ENCODE measurements at places on chromosomes 12 and 14.

DNA sequence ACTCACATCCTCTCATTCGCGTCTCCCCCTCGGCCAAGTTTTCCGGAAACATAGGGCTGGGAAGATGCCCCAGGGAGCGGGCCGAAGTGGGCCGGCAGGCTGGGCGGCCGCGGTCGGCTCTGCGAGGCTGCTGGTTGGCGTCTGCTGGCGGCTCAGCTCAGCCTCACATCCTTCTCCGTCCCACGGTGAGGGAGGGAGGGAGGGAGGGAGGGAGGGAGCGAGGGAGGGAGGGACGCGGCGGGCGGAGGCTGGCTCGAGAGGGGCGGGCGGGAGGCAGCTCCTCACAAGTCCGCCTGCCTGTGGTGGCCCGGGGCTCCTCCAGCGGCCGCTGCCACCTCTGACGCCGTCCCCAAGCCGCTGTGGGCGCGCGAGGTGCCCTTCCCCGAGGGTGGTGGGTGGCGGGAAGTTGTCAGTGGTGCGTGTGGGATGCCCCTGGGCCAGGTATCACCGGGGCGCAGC lies 93.8 kb downstream of the RFLNA start:
- DNase-seq = peak; percentile 33

GRCh38 chr12:67202011-67202677 lies 67.0 kb upstream of the CAND1 start:
- DNase-seq = no peak

- no peak for DNase-seq
These were observed 10.3 kb upstream of the LRP1-AS start for GRCh38 chr12:57157588-57158173.

DNA sequence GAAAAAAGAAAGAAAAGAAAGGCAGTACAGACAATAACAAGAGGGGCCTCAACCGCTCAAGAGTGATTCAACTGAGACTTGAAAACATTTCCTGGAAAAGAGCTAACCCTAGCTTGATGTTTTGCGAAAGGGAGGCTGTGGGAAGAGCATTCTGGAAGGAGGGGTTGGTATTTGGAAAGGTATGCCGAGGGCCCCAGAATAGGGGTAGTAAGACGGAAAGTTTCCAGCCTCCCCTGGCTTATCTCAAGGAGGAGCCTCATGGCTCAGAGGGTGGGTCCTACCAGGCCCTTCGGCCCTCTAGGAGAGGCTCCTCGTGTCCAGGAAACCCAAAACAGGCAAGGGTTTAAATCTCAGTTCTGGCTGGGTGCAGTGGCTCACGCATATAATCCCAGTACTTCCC lies 8.4 kb downstream of the RNU4-2 start:
- DNase-seq = no peak

DNA sequence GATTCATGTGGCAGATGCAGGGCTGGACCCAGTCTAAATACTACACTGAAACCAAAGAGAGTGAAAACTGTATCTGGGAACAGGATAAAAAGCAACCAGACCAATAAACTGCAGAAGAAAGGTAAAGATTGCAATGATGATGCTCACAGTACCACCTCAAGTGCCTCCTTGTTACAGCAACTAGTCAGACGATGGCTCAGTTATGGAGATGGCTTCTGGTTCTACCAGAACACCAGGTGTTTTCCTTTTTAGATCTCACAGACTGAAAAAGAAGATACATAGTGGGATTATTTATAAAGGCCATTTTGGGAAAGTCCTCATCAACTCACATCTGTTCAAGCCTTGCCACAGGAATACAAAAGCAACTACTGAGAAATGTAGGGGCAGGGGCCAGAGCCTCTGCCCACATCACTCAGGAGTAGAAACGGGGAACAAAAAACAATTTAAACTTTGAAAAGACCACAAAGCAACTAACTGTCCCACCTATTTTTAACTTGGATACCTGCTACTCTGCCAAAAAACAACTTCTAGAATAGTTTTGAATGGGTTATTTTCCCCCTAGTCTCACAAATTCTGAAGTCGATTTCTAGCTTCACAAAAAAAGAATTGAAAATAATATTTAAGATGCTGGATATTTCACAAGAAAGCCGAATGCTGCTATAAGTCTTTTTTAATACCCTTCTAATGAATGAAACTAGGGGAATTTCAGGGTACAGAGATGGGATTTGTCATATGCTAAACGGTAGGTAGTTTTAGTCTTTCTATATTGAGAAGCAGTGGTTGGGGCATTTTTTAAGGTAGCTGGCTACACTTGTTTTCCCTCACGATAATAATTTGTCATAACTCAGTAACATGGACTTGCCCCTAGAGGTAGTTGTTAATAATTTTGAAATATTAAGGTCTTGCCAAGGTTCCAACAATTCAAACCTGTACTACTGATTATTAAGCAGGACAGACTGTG lies 197.2 kb upstream of the TMPO start:
- no peak for DNase-seq

GRCh38 chr12:113246478-113247122 lies 25.3 kb downstream of the TPCN1 start:
- no peak for DNase-seq

DNA sequence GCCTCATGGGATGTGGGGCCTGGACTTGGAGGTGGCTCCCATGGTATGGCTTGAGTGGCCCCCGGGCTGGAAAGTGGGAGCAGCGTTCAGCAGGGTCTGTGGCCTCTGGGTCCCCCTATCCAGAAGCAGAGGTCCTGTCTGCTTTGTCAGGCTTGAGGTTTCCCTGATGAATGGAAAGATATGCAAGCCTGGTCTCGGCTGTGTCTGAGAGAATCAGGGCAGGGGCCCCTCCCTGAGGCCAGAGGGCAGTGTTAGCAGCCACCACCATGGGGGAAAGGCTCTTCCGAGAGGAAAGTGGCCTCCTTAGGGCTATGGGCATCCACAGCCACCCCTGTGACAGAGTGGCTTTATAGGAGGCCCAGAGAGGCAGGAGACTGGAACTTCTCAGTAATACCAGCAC lies 128.2 kb downstream of the VRK1 start:
- no peak for DNase-seq

GRCh38 chr14:95355422-95355821 lies 35.7 kb upstream of the CLMN start:
- no peak for DNase-seq

DNA sequence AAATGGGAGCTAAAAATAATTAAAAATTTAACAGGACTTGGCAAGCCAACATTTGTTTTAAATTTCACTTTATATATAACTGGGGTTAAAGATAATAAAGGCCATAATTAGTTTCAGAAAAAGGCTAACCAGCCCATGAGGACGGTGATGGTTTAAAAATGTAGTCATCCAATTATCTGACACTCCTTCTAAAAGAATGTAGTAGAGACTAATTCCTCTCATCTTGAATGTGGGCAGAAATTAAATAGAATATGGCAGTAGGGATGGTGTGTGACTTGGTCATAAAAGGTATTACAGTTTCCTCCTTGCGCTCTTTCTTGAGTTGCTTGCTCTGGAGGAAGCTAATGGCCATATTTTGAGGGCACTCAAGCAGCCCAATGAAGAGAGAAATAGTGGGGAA lies 49.1 kb upstream of the PTPRB start:
- DNase-seq = no peak

DNA sequence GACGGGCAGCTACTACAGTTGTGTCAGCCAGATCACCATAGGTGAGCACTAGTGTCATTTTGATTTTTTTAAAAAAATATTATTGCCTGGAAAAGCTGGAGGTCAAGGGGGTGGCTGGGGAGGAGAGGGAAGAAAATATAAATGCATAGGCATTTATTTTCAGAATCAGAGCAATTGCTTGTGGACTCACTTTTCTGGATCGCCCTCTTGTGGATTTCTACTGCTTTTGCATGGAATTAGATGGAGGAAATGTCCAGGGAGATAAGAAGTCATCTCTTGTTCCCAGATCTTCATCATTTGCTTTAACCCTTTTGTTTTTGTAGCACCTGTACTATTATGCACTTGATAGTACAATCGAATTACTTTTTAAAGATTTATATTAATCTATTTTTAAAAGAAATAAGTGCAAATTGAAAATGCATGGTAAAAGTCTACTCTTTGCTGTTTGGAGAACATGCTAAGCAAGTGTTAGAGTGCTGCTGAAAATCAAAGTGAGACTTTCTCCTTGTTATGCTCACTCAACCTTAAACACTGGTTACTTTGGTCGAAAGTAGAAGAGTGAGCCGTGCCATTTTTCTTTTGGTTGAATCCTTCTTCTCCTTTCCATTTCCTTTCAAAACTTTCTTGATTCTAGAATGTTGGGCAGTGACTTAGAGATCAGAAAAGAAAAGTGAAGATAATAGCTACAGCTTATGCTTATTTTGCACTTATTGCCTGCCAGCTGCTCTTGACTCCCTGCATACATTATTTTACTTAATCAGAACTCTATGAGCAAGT lies 60.6 kb upstream of the ANO4 start:
- no peak for DNase-seq

GRCh38 chr12:53709671-53710070 lies 17.6 kb downstream of the CALCOCO1 start:
- DNase-seq = no peak

DNA sequence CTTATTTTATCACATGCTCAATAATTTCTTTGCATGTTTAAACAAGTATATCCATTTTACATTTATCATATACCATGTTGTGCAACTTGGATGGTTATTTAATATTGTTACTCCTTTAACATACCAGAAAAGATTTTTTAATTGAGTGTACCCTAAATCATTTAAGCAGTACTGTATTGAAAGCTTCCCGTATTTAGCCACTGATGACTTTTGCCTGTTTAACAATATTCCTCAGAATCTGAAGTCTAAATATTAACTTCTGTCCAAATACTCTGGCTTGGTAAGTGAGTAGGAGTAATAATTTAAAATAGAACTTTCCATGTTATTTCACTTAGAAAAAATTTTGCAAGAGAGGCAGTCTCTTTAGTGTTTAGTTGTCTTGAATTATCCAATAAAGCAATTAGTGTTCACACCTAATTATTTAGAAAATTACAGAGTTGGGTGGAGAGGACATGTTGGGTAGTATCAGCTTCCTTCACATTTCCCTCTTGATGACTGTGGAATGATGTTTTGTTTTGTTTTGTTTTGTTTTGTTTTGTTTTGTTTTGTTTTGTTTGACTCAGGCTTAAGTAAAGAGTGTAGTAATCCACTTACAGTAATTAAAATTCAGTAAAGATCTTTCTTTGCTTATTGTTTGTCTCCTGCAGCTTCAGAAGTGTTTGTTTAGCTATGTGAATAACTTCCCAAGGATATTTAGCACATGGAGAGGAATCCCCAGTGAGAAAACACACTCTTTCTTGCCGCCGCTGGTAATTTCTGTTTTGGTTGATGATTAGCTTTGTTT lies 59.5 kb downstream of the DAAM1 start:
- no peak for DNase-seq

GRCh38 chr14:22483863-22484593 lies 105.0 kb downstream of the DAD1 start:
- no peak for DNase-seq

DNA sequence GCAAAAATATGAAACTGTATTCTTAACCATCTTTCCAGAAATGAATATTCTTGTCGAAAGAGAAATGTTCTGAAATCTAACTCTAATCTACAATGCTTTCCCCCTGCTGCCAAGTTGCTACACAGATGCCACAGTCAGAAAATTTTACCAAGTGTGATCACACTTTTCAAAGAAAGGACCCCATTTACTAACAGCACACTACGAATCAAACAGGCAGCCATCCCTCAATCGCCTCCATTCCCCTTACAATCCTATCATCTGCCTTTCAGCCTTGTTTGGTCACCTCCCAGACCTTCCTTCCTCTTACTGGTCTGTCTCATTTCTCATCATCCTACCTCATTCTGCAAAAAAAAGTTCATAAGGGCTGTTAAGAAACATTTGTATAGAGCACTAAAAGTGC lies 190.1 kb downstream of the MED13L start:
- DNase-seq = no peak

DNA sequence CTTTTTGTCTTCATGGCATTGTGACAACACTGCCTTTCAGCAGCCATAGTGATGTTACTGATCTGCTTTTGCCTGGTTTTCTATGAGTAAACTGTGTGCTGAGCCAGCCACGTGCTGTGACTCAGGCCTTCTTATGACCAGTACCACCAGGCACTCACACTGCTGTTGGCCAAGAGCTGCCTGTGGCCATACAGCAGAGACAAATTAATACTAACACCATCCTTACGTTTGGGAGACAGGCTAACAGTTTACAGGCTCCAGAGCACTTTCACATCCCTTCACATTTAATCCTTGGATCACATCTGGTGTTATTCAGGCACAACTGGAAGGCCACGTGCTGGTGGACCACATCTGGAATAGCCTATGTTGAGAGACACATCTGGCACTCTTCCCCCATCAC lies 377.9 kb downstream of the CCDC91 start:
- no peak for DNase-seq

- DNase-seq = no peak
These were observed 101.6 kb upstream of the PLEKHG7 start for GRCh38 chr12:92601176-92601575.

- no peak for DNase-seq
These were observed 15.9 kb upstream of the FZD10 start for GRCh38 chr12:130146176-130146931.

GRCh38 chr14:105333613-105334364 lies 19.2 kb downstream of the PACS2 start:
- peak; percentile 10 for DNase-seq

DNA sequence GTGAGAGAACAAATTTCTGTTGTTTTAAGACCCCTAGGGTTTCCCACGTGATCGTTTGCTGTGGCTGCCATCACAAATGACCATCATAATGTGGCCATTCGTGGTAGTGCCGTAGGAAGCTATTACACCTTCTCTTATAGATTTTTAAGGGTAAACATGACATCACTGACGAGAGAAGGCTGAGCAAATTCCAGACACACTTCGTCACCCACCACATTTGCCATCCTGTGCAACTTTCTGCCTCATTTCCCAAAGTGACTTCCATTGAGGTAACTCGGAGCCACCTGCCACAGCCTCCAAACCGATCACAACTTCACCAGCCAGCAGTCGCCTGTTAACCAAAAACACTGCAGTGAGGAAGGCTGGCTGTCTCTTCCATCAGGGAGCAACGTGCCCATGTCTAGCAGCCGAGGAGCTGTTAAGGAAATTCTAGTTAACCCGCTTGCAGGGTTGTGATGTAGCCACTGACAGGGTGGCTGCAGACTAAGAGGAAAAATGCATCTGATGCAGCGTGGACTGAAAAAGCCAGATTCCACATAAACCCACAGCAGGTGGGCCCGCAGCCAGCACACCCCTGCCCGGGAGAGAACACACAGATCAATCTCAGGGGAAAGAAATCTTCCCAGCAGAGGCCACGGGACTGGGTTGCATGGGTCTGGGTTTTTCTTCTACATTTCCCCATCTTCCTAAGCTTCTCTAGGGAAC lies 44.6 kb downstream of the CCDC85C start:
- DNase-seq = no peak

Data from activated naive CD4-positive, alpha-beta T cell treated with anti-CD3 and anti-CD28 coated beads, Interleukin-2, amount 50 U/mL, for 16 hours (primary cell).